Activated naive CD8-positive, alpha-beta T cell treated with anti-CD3 and anti-CD28 coated beads, Interleukin-2, amount 10 ng/mL, durations not matched to agents 7 days and 5 days (primary cell): ENCODE measurements at places on chromosomes 1 and 21.
A peak's percentile ranks its signal among the peaks of the same experiment; 100 is the strongest.

GRCh38 chr1:58896246-58897183 lies 112.7 kb upstream of the JUN start:
- H3K4me1 ChIP-seq, result peaks cover 13% of the 10 kb centered on the region
- no peak overlapping the region for H3K4me3 ChIP-seq
- H3K27ac ChIP-seq, result no peak overlapping the region

GRCh38 chr1:188363943-188364342 lies 1535.2 kb downstream of the PLA2G4A start:
- no peak overlapping the region for H3K4me3 ChIP-seq
- DNase-seq, result no peak
- H3K36me3 ChIP-seq, result no peaks in the 10 kb centered on the region
- no peaks in the 10 kb centered on the region for H3K4me1 ChIP-seq
- H3K27me3 ChIP-seq, result no peaks in the 10 kb centered on the region

DNA sequence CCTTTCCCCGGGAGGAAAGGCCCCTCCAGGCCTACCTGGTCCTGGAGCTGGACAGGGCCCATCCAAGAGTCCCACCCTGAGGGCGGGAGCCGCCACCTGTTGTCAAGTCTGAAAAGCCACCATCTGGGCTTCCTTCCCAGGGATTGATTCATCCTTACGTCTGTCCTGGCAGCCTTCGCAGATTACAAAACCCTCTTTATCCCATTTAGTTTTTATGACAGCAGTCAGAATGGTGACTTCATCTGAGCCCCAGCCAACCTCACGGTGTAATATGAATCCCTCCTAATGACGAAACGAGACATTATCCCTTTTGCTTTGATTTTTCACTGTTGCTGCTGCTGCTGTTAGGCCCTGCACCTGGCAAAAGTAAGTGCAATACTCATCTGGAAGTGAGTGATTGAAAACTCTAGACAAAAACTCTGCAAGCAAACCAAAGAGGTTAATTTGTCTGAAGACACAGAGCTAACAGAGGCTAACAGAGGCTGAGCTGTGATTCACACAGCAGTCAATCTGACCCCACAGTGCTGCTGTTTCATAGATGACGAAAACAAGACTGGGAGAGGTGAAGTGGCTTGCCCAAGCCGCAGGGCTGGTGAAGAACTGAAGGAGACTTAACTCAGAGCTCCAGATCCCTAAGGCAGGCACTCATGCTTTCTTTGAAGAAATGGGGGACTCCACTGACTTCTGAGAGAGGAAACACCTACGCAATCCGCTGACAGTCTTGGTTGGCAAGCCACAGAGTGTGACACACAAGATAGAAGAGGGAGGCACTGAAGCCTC lies 30.0 kb upstream of the S100A7 start:
- no peaks in the 10 kb centered on the region for H3K36me3 ChIP-seq
- no peak overlapping the region for H3K4me3 ChIP-seq
- peaks cover 11% of the 10 kb centered on the region for H3K27me3 ChIP-seq
- H3K4me1 ChIP-seq, result peaks cover 2% of the 10 kb centered on the region
- no peak for DNase-seq

DNA sequence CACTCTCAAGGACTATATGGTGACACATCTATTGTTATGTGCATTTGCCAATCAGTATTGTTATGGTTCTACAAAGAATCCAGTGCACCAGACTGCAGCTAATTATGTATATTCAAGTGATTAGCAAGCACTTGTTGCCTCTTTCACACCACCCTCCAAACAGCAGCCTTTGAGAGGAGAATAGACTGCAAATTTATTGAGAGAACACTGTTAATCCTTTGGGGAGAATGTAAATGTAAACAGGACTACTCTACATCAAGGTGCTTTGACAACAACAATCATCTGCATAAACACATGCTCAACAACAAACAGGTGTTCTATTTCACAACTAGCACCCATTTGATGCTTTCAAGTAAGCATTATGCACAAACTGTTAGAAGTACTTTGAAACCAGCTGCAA lies 117.4 kb downstream of the AKT3 start:
- no peak for DNase-seq
- H3K27ac ChIP-seq, result no peak overlapping the region
- no peaks in the 10 kb centered on the region for H3K27me3 ChIP-seq

DNA sequence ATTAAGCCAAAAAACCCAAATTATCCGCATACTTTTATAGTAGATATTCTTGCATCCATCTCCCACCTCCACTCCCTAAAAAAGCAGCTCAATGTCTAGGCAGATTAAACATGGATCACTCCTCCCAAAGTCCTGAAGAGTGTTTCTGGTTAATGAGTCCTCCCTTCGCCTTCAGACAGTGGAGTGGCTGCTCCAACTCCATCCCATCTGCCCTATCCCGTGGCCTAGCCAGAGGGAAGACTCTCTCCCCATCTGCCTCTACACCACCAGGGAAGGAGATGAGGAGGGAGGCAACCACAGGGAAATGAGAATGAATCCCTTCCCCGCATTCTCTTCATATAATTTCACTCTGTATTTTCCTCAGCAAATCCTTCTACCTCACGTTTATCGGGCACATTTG lies 103.8 kb downstream of the SLC45A1 start:
- no peak overlapping the region for H3K4me3 ChIP-seq
- H3K36me3 ChIP-seq, result peaks cover 17% of the 10 kb centered on the region
- no peaks in the 10 kb centered on the region for H3K27me3 ChIP-seq

- peaks cover 9% of the 10 kb centered on the region for H3K4me1 ChIP-seq
- H3K27me3 ChIP-seq, result peaks cover 27% of the 10 kb centered on the region
- H3K27ac ChIP-seq, result no peak overlapping the region
- no peak overlapping the region for H3K4me3 ChIP-seq
- H3K36me3 ChIP-seq, result no peaks in the 10 kb centered on the region
These were observed 7.8 kb upstream of the LRRC8D start for GRCh38 chr1:89812992-89813391.

GRCh38 chr1:232524056-232524455 lies 105.9 kb downstream of the SIPA1L2 start:
- DNase-seq, result no peak
- H3K27ac ChIP-seq, result no peak overlapping the region
- peaks cover 29% of the 10 kb centered on the region for H3K27me3 ChIP-seq
- no peaks in the 10 kb centered on the region for H3K36me3 ChIP-seq
- H3K4me1 ChIP-seq, result peaks cover 5% of the 10 kb centered on the region
- H3K4me3 ChIP-seq, result no peak overlapping the region

DNA sequence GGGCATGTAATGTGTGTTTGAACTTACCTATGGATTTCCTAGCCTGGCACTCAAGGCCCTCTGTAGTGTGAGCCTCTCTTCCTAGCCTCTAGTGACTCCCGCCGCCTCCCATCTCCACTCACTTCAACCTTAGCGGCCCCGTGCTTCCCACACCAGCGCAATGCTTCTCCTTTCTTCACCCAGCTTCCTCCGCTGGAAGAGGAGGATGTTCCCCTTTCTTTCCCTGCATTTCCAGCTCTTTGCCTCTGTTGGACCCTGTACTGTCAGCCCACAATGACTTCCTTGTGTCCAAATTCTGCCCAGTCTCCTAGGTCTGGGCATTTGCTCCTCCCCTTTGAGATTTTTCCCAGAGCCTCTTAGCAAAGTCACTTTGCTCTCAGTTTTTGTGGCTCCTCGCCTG lies 138.1 kb upstream of the IRF2BP2 start:
- no peak overlapping the region for H3K4me3 ChIP-seq
- no peaks in the 10 kb centered on the region for H3K36me3 ChIP-seq
- no peak for DNase-seq
- no peaks in the 10 kb centered on the region for H3K27me3 ChIP-seq
- no peak overlapping the region for H3K27ac ChIP-seq
- H3K4me1 ChIP-seq, result peaks cover 1% of the 10 kb centered on the region

DNA sequence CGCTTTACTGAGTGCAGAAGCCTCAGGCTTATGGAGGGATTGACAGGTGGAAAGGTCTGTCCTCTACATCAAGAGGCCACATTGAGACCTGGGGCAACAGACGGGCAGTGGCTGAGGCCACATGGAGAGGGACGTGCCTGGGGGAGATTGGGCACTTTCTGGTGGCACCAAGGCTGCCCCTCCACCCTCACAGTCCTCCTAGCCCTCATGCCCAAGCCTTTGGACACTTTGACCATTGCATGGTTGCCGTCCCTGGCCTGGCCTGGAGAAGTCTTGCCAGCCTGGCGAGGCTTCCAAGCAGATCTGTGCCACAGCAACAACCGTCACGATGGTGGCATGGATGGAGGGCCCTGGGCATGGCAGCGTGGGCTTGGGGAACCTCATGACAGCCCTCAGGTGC lies 192.1 kb upstream of the VAMP3 start:
- no peak overlapping the region for H3K4me3 ChIP-seq
- H3K27ac ChIP-seq, result no peak overlapping the region
- peak; percentile 14 for DNase-seq
- H3K4me1 ChIP-seq, result no peaks in the 10 kb centered on the region
- no peaks in the 10 kb centered on the region for H3K27me3 ChIP-seq

DNA sequence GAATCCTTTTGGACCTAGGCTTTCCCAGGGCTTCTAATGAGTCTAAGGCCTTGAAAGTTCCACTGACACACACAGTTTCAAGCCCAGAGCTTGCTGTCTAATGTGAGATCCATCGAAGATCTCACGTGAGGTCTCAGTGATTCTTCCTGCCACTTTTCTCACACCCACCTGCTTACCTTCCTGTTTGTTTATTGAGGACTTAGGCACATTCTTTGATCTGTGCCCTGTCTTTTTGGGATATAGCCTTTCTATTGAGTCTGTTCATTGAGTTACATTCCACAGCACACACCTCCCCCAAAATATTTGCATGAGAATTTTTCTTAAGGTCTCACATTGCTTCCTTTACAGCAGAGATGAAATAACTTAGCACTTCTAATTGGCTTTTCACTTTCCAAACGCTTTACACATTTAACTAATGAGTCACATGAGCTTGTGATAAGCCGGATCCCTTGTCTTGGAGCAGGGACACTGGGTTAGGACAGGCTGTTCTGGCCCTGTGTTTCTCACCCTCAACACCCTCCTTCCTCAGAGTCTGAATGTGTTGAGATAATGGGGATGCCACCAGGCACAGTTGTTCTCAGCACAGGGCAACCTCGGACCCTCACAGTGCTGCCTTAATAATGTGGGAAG lies 288.3 kb downstream of the TM2D1 start:
- H3K27ac ChIP-seq, result no peak overlapping the region
- H3K4me1 ChIP-seq, result no peaks in the 10 kb centered on the region
- no peak overlapping the region for H3K4me3 ChIP-seq
- no peak for DNase-seq
- peaks cover 2% of the 10 kb centered on the region for H3K27me3 ChIP-seq

DNA sequence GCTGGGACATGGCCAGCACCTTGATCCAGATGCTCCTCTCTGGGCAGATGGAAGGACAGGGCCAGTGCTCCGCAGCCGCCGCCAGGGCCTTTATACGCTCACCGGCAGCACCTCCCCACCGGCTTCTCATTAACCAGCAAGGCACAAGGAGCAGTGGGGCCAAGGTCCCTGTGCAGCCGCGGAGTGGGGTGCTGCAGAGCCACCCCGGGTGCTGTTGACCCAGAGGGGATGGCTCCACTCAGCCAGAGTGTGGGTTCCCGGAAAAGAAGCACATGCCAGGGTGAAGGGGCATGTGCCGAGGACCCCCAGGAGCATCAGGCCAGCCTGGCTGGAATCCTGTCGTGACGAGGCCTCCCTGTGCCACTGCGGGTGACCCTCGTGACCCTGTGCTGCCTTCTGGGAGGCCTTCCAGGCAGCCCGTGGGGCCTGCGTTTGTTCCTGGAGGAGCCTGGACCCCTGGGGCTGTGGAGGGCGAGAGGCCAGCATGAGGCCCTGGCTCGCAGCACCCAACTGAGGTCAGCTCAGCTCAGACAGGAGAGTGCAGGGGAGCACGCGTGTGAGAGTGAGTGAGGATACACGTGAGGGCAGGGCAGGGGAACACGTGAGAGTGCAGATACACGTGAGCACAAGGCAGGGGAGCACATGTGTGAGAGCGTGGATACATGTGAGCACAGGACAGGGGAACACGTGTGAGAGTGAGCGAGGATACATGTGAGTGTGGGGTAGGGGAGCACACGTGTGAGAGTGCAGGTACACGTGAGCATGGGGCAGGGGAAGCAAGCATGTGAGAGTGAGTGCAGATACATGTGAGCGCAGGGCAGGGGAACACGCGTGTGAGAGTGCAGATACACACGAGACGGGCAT lies at the start of gene FTCD:
FTCD (minus strand) TSS at position 66 of the 864 bp plus-strand sequence; CDS start at position 10, 56 bp downstream.
- no peak within 1 kb of the TSS for H3K4me3 ChIP-seq
- H3K27ac ChIP-seq, result no peak within 1 kb of the TSS
- H3K27me3 ChIP-seq, result no peaks in the 10 kb centered on the region
- no peaks in the 10 kb centered on the region for H3K36me3 ChIP-seq
- no peaks in the 10 kb centered on the region for H3K4me1 ChIP-seq
- DNase-seq, result peak; percentile 24

DNA sequence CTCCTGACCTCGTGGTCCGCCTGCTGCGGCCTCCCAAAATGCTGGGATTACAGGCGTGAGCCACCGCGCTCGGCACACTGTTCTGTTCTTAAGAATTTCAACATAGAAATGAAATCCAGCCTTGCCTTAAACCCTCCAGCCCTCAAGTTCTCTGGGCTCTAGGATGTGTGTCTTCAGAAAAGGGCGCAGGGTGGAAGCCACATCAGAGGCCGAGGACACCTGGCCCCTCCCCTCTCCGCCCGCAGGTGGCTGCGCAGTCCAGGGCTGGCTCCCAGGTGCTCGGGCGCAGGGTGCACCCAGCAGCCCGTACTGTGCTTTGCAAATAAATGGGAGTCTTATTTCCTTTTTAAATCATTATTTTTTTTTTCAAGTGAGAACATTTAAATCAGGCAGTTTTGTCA lies 2.0 kb upstream of the C1orf174 start:
- no peaks in the 10 kb centered on the region for H3K27me3 ChIP-seq
- H3K27ac ChIP-seq, result peak overlapping the region; percentile 93
- peak overlapping the region; percentile 97 for H3K4me3 ChIP-seq
- H3K4me1 ChIP-seq, result peaks cover 42% of the 10 kb centered on the region
- peak; percentile 59 for DNase-seq
- H3K36me3 ChIP-seq, result peaks cover 14% of the 10 kb centered on the region

- H3K36me3 ChIP-seq, result no peaks in the 10 kb centered on the region
- no peak overlapping the region for H3K27ac ChIP-seq
- no peaks in the 10 kb centered on the region for H3K27me3 ChIP-seq
- DNase-seq, result no peak
These were observed 76.9 kb downstream of the FH start for GRCh38 chr1:241442686-241443085.

GRCh38 chr1:211082824-211083223 lies 51.1 kb downstream of the KCNH1 start:
- DNase-seq, result no peak
- no peak overlapping the region for H3K27ac ChIP-seq
- peaks cover 6% of the 10 kb centered on the region for H3K27me3 ChIP-seq

GRCh38 chr1:84069236-84069845 lies 70.4 kb upstream of the TTLL7 start:
- peaks cover 2% of the 10 kb centered on the region for H3K36me3 ChIP-seq
- no peak overlapping the region for H3K27ac ChIP-seq
- peaks cover 8% of the 10 kb centered on the region for H3K27me3 ChIP-seq
- H3K4me3 ChIP-seq, result no peak overlapping the region
- peaks cover 2% of the 10 kb centered on the region for H3K4me1 ChIP-seq

- H3K36me3 ChIP-seq, result peaks cover 9% of the 10 kb centered on the region
- no peak overlapping the region for H3K4me3 ChIP-seq
- no peak for DNase-seq
- H3K4me1 ChIP-seq, result peaks cover 18% of the 10 kb centered on the region
- no peak overlapping the region for H3K27ac ChIP-seq
- H3K27me3 ChIP-seq, result peaks cover 10% of the 10 kb centered on the region
These were observed 125.0 kb downstream of the ADSS2 start for GRCh38 chr1:244326757-244327156.
